ENCODE measurements at places on chromosomes 5 and 9.

DNA sequence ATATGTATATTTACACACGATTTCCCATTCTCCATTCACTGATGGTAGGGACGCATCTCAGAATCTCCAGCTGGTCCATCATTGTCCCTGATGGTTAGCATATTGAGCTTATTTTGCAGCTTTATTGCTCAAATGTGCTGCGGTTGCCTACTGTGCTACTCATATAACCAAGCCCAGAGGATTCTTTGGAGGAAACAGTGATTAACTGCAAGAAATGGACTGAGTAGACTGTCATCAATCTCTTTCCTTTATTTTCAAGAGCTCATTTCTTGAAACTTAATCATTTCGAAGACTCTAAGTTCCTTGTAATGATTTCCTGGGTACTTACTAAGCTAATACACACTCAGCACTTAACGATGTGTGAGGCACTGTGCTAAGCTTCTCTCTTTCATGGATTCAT, 119.0 kb downstream of the MAT2B start:
- DNase-seq, result no peak

GRCh38 chr9:125511789-125512660, 195.0 kb downstream of the MAPKAP1 start:
- no peak for DNase-seq

DNA sequence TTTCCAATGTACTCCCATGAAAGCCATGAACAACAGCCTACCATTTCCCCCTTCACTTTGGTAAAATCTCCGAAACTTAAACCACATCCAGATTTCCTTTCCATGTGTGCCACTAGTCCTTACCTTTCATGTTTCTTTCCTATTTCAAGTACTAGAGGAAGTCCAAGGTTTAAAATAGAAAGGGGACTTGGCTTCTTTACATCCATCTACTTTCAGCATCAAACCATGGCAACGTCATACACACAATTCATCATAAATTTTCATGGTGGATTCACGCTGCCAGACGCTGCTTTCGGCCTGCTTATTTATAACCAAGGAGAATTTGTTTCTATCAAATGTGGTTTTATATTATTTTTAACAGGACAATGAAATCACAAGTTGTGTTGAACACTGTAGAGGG, 58.7 kb upstream of the ZNF622 start:
- no peak for DNase-seq

DNA sequence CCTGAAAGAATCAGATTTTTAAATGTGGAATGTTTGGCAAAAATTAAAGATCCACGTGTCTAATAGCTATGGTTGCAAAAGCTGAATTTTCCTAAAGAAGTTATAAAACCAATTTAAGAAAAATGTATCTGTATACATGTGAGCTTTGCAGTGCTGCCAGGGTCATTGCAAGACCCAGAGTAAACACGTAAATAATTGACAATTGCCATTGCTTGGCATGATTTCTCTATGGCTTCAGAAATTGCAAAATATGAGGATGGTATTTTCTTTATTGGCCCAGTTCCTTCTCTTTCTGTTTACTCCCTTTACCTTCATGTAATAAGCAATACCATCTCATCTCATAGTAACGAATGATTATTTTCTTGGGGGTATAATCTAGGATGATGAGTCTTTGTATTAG, 123.9 kb downstream of the ERCC6L2 start:
- DNase-seq, result no peak

- DNase-seq, result no peak
Measured at GRCh38 chr9:121688146-121688680, 36.8 kb downstream of the DAB2IP start.

GRCh38 chr9:14348373-14349145, 34.6 kb upstream of the NFIB start:
- DNase-seq, result no peak

GRCh38 chr9:126248680-126249079, 77.9 kb upstream of the MVB12B start:
- DNase-seq, result no peak

DNA sequence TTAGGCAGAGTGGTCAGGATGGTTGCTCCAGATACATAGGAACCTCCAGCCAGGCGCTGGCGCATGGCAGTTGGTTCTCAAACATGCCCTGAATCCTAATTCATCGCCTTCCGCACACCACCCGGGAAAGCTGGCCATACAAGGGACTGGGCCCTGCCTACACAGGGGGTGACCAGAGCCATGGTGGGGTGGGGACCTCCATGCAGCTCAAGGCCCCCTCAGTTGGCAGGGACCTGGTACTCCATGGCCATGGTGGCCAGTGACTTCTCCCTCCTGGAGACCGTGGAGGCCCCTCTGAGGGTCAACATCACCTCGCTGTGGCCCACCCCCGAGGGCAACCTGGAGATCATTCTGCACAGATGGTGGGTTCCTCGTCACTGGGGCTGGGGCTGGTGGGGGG, 26.8 kb downstream of the PAEP start:
- DNase-seq, result no peak

- DNase-seq, result no peak
Measured at GRCh38 chr5:170843870-170844269, 17.9 kb upstream of the RANBP17 start.

Data from stimulated activated CD8-positive, alpha-beta memory T cell treated with anti-CD3 and anti-CD28 coated beads, Interleukin-4, amount 100 ng/mL, for 4 hours (primary cell).